ENCODE measurements at places on chromosomes 7 and 10. TPM values are rescaled to one million over a fixed set of nuclear protein-coding genes. Genes with fewer than 3 reads are reported as not detected.

- no peak for DNase-seq
- H3K27me3 ChIP-seq: no peaks in the 10 kb centered on the region
- H3K4me1 ChIP-seq: no peaks in the 10 kb centered on the region
- H3K4me3 ChIP-seq: no peak overlapping the region
- H3K27ac ChIP-seq: no peak overlapping the region
Observed at GRCh38 chr10:29859521-29860130, 199.8 kb downstream of the JCAD start.

Gene PDZD7
- total RNA-seq: 0.33 TPM

Gene PAX4
- not detected for total RNA-seq

GRCh38 chr7:49772916-49773217 is 571 bp upstream of the VWC2 start:
- no peaks in the 10 kb centered on the region for H3K36me3 ChIP-seq
- no peak overlapping the region for H3K4me3 ChIP-seq
- no peak overlapping the region for H3K27ac ChIP-seq
- H3K4me1 ChIP-seq: no peaks in the 10 kb centered on the region

- H3K36me3 ChIP-seq: no peaks in the 10 kb centered on the region
- H3K27me3 ChIP-seq: no peaks in the 10 kb centered on the region
- no peak overlapping the region for H3K4me3 ChIP-seq
- H3K4me1 ChIP-seq: no peaks in the 10 kb centered on the region
- DNase-seq: no peak
Observed at GRCh38 chr10:11588873-11589574, 22.4 kb downstream of the USP6NL start.

DNA sequence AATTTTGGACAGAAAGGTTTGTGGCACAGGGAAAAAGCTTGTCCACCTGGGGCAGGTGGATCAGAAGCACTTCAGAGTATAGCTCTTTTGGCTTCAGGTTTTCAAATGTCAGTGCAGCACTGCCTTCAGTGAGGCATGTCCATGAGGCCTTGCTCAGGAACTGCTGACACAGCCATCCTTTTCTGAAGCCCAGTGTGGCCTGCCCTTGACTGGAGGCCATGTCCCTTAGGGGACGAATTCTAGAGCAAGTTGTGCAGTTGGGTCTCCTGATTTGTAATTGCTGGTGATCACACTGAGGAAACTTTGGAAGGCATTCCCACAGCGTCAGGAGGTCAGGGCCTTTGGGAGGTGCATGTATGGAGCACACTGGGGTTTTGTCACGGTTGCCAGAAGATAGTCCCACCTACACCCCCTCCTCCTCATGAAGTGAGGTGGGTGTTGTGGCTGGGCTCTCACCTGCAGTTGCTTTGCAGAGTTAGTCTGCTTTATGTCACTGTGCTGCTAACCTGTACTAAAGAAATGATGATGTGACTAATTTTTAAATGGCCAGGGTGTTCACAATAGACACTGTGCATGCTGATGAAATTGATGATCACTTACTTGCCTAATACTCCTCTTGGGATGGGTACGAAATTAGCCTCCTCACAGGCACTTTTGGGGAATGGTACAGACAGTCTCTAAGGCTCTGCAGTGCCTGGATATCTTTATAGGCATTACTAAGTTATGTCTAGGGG is 41.7 kb downstream of the OGDH start:
- DNase-seq: no peak
- H3K4me3 ChIP-seq: no peak overlapping the region
- no peaks in the 10 kb centered on the region for H3K27me3 ChIP-seq
- no peak overlapping the region for H3K27ac ChIP-seq

DNA sequence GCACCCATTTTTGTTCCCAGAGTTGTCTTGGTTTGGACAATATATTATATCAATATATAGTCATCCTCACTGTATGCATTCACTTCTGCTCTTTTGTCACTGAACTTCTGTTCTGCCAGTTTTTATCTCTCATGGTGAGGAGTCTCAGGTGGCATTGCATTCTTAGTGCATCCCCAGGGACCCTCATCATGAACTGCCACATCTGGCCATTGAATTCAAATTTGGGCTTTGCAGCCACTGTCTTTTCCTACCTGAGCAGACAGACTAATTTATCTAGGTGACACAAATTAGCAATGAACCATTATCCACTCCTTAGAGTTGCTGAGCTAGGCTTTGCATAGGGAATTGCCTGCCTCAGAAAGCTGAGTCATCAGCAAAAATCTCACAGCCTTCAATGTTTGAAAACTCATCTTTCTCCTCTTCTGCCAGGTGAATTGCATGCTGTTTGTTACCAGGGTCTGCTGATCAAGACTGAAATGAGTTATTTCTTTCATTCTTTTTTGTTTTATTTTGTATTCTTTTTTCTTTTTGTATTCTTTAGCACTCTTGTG is 316.8 kb upstream of the MTPN start:
- no peaks in the 10 kb centered on the region for H3K27me3 ChIP-seq
- H3K4me3 ChIP-seq: no peak overlapping the region
- DNase-seq: no peak
- H3K36me3 ChIP-seq: no peaks in the 10 kb centered on the region
- H3K4me1 ChIP-seq: no peaks in the 10 kb centered on the region
- H3K27ac ChIP-seq: no peak overlapping the region

DNA sequence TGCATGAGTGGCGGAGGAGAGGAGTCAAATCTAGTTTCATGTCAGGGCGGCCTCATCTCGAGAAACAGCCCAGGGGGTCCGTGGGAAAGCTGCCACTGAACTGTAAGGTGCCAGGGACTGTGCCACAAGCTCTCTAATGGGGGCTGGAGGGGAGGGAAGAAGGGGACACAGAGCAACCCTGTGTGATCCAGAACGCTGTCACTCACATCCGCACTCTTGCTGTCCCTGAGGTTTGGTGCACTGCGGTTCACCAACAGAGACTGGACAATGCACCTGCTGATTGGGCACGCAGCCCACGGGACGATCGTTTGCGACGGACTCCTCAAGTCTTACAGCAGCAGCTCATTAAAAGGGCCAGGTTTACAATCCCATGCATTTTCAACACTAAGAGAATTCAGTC is 47.7 kb downstream of the AMZ1 start:
- peaks cover 7% of the 10 kb centered on the region for H3K36me3 ChIP-seq
- no peaks in the 10 kb centered on the region for H3K4me1 ChIP-seq
- H3K27me3 ChIP-seq: no peaks in the 10 kb centered on the region
- DNase-seq: no peak
- H3K4me3 ChIP-seq: no peak overlapping the region
